ENCODE measurements at places on chromosomes 12 and 14.

DNA sequence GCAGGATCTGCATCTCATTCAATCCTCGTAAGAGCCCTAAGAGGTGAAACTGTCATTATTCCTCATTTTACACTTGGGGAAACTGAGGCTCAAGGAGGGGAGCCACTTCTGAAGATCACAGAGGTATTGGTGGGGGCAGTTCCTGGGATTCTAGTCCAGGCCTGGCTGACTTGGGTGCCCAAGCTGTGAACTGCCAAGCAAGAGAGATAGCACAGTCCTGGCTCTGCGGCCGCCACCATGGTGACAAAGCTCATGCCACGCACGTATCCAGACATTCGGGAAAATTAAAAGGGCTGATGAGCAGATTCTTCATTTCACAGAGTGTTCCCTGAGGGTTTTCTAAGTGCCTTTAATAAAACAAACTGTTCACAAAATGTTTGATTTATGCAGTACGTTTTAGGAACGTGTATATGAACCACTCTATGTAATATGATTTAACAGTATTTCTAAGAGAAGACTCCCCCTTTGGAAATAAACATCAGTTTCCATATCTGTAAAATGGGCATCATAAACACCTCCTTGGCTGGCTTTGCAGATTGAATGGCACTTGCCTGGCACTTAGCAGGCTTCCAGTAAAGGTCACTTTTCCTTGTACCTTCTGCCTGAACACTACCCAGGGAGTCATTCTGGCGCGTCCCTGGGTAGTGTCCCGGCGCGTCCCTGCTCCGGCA lies 84.6 kb downstream of the ACACB start:
- no peak for DNase-seq

- peak; percentile 65 for DNase-seq
Observed at GRCh38 chr12:123150744-123151456, at the start of gene PITPNM2. Gene PITPNM2, minus strand, starts transcription at chr12:123151090. Its CDS starts 116,500 bp downstream, at chr12:123034590.

- no peak for DNase-seq
Observed at GRCh38 chr12:124437617-124438436, 129.6 kb downstream of the NCOR2 start.

- DNase-seq, result peak; percentile 20
Observed at GRCh38 chr12:105330931-105331804, 677 bp downstream of the C12orf75 start.

- no peak for DNase-seq
Observed at GRCh38 chr12:51846911-51847642, 1.4 kb downstream of the FIGNL2 start.

DNA sequence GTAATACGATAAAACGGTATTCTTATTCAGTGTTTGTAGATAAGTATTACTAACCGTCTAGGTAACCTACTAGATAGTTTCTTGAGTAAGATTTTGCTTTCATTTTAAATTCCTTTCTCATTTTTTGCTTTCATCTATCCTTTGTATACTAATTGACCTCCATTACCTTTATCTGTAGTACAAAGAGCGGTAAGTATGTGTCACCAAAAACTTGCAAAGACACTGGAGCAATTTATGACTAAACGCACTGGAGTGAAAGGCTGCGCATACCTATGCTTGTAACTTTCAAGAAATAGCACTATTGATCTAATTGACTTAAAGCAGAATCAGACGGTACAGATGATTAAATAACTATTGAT lies 1.7 kb downstream of the ARHGAP5 start:
- no peak for DNase-seq
